ENCODE measurements at places on chromosomes 16 and 17. TPM values are rescaled to one million over a fixed set of nuclear protein-coding genes. Genes with fewer than 3 reads are reported as not detected.
A peak's percentile ranks its signal among the peaks of the same experiment; 100 is the strongest.

The IGSF6 gene
- 7.2 TPM for total RNA-seq

The CDH16 gene
- not detected for total RNA-seq

The TMEM100 gene
- total RNA-seq = 24.4 TPM

- DNase-seq = no peak
Observed at GRCh38 chr16:70725912-70726828, 40.3 kb upstream of the MTSS2 start.

DNA sequence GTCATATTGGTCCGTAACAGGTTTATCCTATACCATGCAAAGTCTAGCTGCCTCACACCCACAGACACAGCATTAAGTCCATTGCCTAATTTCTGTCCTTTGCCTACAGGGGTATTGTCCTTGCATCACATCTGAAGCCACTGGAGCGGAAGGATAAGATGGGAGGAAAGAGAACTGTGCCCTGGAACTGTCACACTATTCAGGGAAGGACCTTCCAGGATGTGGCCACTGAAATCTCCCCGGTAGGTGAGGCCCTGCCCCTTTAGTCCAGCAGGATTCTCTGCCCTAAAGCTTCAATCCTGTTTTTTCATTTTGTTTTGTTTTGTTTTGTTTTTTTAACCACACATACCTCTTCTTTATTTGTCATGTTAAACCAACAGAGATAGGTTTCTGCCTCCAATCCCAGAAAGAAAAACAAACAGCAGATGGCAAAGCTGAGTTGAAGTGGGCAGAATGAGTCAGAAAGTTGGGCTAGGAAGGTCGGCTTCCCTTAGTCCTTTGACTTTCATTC is 2.2 kb upstream of the EFTUD2 start:
- no peak for DNase-seq

- peak; percentile 72 for DNase-seq
Observed at GRCh38 chr17:76421044-76421407, 31.9 kb downstream of the UBE2O start.
